ENCODE measurements at places on chromosomes 5 and 9. TPM values are rescaled to one million over a fixed set of nuclear protein-coding genes. Genes with fewer than 3 reads are reported as not detected.

DNA sequence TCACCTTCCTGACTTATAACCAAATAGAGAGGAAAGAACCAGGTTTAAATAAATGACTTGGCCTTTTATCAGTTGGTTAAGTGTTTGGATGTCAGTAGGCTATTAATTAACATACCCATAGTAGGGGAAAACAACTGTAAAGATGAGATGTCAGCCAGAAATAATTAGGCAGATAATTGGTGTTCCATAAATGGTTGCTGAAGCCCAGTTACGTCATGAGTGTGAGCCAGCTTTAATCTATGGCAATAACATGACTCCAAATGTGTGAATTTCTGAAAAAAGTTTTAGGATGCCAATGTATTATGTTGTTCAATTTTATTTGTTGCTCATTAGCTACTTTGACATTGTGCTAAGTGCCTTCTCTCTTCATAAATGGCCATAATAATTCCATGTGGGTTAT is 180.5 kb downstream of the FBXL7 start:
- no peak overlapping the region for H3K27ac ChIP-seq
- no peaks in the 10 kb centered on the region for H3K4me1 ChIP-seq
- no peaks in the 10 kb centered on the region for H3K27me3 ChIP-seq
- no peak overlapping the region for H3K4me3 ChIP-seq

- H3K4me3 ChIP-seq: no peak overlapping the region
- no peak for DNase-seq
- H3K36me3 ChIP-seq: peaks cover 32% of the 10 kb centered on the region
- H3K27ac ChIP-seq: no peak overlapping the region
- no peaks in the 10 kb centered on the region for H3K27me3 ChIP-seq
- H3K4me1 ChIP-seq: no peaks in the 10 kb centered on the region
Observed at GRCh38 chr5:135367554-135367953, 31.5 kb downstream of the MACROH2A1 start.

DNA sequence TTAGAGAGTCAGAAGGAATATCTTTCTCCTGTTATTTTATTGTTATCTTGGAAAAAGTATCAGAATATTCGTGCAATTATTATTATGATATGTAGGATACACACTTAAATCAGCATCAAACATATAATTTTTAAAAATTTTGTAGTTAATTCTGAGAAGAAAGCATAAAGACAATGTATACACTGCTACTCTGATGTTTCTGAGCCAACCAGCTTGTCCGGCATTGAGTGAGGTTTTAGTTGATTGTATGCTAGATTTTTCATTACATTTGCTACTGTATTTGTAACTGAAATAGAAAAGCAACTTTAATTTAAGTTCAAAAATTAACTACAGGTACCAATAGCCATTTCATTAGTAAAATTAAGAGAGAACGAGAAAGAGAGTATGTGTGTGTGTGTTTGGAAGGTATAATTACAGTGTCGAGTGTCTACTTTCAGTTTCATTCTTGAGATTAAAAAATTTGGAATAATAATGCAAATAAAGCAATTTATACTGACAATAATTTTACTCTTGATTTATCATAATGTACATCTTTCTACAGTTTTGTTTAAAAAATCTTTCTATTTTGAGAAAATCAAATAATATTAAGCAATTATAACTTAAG is 160.4 kb upstream of the CDH12 start:
- H3K27ac ChIP-seq: no peak overlapping the region
- H3K4me1 ChIP-seq: no peaks in the 10 kb centered on the region
- DNase-seq: no peak

- H3K36me3 ChIP-seq: no peaks in the 10 kb centered on the region
- no peak for DNase-seq
- peaks cover 17% of the 10 kb centered on the region for H3K27me3 ChIP-seq
- H3K4me3 ChIP-seq: no peak overlapping the region
- 0 out of 2 replicates have a peak, but pooled peaks cover 3% of the 10 kb centered on the region for H3K4me1 ChIP-seq
- no peak overlapping the region for H3K27ac ChIP-seq
Observed at GRCh38 chr5:174454890-174455289, 269.5 kb upstream of the MSX2 start.

- no peak for DNase-seq
- no peaks in the 10 kb centered on the region for H3K36me3 ChIP-seq
- no peaks in the 10 kb centered on the region for H3K27me3 ChIP-seq
- H3K4me3 ChIP-seq: no peak overlapping the region
- H3K4me1 ChIP-seq: peaks cover 15% of the 10 kb centered on the region
Observed at GRCh38 chr5:140133514-140134167, 7.9 kb downstream of the IGIP start.

GRCh38 chr9:89425024-89425805 is 72.7 kb downstream of the SEMA4D start:
- no peak overlapping the region for H3K27ac ChIP-seq
- H3K4me1 ChIP-seq: no peaks in the 10 kb centered on the region
- no peaks in the 10 kb centered on the region for H3K27me3 ChIP-seq
- no peaks in the 10 kb centered on the region for H3K36me3 ChIP-seq

- no peak overlapping the region for H3K4me3 ChIP-seq
- no peaks in the 10 kb centered on the region for H3K36me3 ChIP-seq
- H3K27ac ChIP-seq: no peak overlapping the region
- no peak for DNase-seq
Observed at GRCh38 chr5:80609692-80610091, 39.6 kb upstream of the ANKRD34B start.

Gene BAAT
- not detected for total RNA-seq
